Stimulated activated CD8-positive, alpha-beta memory T cell treated with anti-CD3 and anti-CD28 coated beads, Interleukin-7, amount 100 ng/mL, for 1 hour (primary cell): ENCODE measurements at places on chromosomes 11 and 22.

DNA sequence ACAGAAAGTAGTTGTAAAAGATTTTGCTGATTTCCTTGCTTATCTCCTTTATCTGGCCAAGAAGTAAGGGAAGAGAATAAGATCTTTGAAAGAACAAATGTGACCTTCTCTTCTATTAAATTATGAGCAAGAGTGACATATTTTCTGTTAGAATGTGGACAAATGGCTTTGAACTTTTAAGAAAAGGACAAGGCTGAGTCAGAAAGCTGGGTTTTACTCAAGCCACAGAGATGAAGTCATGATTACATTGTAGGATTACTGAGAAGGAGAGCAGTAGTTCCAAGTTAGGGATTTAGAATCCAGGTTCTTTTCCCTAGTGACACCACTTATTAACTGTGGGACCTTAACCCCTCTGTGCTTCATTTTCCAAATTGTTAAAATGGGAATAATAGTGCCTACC lies 13.5 kb downstream of the CCDC90B start:
- no peak for DNase-seq

- no peak for DNase-seq
Measured at GRCh38 chr11:19395050-19395449, 154.3 kb upstream of the E2F8 start.

DNA sequence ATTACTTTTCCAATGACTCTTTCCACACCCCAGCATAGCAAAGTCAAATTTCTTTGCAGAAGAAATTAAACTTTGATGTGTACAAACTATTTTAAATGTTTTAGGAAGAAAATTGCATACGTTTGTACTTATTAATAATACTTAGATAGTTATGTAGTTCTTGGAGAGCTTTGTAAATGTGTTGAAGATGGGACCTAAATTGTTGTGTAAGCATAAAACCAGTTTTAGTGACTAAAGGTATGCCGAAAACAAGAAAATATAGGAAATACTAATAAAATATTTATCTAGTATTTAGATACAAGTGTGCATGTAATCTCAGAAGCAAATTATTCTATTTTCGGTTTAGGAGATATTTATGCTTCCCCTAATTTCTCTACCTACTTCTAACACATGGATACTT lies 4.2 kb upstream of the OR52N4 start:
- DNase-seq, result no peak

DNA sequence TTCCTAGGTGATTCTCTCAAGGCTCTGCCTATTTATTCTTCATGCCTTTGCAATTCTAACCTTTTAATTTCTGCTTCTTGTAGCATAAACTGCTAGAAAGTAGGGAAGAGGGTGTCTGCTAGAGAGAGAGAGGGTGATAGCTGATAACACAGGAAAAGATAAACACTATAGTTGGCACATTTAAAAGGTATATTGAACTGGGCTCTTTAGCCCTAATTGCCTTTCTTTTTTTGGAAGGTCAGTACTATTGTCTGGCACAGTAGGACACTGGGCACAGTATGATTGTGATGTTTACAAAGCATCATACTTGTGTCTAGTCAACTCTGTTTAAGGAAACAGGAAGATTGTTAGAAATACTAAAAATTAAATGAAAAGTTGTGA lies 33.3 kb downstream of the TEAD1 start:
- DNase-seq, result no peak

DNA sequence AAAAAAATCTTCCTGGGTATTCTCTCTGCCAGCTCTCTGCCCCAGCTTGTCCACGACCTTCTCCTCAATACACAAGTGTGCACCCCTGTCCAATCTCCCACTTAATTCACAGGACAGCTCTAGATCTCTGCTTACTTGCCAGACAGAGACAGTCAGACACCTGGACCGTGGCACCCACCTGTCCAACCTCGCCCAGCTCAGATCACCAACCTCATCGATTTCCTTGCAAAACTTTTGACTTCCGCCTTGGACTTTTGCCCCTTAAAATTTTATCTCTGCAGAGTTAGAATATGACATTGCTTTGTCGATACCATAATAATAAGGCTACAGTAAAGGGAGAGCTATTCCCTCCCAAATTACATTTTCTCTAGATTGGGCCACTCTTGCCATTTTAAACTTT lies 10.4 kb downstream of the LMF2 start:
- DNase-seq, result no peak

- DNase-seq, result no peak
Measured at GRCh38 chr11:128494418-128495332, 92.7 kb downstream of the ETS1 start.

- no peak for DNase-seq
Measured at GRCh38 chr11:131822506-131822905, 452.1 kb downstream of the NTM start.
